ENCODE measurements at places on chromosomes 1 and 21. TPM values are rescaled to one million over a fixed set of nuclear protein-coding genes. Genes with fewer than 3 reads are reported as not detected.

The NTRK1 gene
- total RNA-seq = 0.16 TPM

The PRCC gene
- total RNA-seq = 35.9 TPM

The RGS1 gene
- total RNA-seq = 13.6 TPM

The CHTOP gene
- 71.8 TPM for total RNA-seq

The NUP210L gene
- total RNA-seq = not detected

DNA sequence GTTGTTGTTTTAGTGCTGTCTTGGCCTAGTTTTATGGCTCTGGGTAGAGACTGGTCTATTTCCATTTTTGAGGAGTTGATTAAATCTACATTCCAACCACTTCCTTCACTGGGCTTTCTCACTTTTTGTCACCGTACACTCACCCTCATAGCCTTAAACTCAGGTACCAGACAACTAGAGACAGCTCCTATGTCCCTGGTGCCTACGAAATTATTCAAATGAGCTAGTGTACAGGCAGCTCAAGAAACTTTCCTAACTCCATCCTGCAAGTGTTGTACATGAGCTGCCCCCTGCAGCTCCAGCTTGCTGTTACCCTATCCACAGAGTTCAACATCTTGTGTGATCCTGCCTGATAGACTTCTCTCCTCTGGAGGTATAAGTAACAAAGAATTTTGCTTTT is 704.8 kb upstream of the RGS18 start:
- DNase-seq = no peak

GRCh38 chr1:214493126-214493796 is 58.1 kb downstream of the PTPN14 start:
- no peak for DNase-seq

DNA sequence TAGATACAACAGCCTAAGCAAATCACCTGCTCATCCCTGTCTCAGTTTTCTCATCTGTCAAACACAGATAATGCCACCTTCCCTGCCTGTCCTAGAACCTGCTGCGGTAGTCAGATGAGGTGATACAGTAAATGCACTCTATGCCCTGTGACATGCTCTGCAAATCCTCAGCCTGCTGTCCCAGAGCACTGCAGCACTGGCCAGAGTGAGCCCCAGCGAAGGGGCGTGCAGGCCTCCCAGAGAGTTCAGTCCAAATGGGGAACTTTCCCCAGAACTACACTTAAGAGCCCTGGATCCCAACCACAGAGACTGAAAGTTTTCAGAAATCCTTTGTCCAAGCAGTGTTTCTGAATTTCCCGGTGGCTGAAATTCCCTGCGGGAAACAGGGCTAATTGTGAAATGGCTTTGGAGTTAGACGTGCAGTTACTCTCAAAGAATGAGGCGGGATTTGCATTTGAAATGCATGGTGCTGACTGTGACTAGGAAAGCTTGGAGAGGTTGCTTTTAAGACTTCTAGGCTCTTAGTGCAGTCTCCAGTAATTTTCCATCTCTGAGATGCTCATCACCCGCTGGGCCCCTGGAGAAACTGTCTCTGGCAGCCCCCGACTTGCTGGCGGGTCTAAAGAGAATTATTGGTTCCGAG is 206.5 kb upstream of the AJAP1 start:
- DNase-seq = no peak

GRCh38 chr1:218743861-218744505 is 398.8 kb downstream of the TGFB2 start:
- DNase-seq = no peak

- peak; percentile 76 for DNase-seq
These were observed 517 bp upstream of the H3-3A start for GRCh38 chr1:226061841-226062557.

- DNase-seq = no peak
These were observed 75.3 kb downstream of the SIK1 start for GRCh38 chr21:43351501-43352153.

DNA sequence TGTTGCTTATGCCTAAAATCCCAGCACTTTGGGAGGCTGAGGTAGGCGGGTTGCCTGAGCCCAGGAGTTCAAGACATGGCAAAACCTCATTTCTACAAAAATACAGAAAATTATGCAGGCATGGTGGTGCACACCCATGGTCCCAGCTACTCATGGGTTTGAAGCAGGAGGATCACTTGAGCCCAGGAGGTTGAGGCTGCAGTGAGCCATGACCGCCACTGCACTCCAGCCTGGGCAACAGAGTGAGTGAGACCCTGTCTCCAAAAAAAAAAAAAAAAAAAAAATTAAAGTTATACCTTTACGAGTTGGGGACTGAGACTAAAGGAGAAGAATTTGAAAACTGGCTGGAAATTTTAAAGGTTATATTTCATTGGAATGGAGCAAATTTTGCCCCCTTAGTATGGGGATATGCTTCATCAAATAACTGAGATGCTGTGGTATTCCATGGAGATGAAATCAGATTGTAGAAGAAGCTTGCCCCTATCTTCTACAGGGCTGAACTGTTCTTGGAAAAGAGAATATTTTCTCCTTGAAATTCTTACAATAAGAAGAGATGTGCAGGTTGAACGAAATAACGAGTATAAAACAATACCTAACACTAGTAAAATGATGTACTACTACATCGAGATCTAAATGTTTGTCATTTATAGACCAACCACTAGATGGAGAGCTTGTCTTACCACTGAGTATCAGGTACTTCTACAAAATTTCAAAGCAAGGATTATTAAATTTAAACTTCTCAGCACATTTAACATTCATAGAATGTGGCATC is 34.9 kb upstream of the SCYL3 start:
- DNase-seq = no peak

DNA sequence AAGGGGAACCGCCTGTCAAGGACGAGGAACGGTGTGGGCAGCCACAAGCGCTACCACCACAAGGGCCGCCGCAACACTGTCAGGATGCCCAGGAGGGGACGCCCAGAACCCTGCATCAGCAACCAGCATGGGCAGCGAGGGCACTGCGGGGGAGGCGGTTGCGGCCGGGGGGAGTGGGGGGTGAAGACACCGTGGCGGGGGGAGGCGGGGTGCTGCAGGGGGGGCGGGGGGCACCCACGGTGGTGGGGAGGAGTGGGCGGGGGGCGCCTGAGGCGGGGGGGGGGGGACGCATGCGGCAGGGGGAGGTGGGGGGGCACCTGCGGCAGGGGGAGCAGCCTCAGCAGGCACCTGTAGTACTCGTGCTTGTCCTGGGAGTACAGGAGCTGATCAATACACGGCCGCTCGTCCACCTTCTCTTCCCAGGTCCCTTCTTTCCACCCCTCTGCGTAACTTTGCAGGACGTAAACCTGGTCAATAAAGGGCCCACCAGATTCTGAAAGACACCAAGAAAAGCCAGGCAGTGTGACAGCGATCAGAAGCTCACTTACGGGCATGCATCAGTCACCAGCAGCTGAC is 4.6 kb downstream of the POFUT2 start:
- no peak for DNase-seq

GRCh38 chr1:240619906-240620621 is 8.1 kb upstream of the GREM2 start:
- no peak for DNase-seq

- no peak for DNase-seq
These were observed 45.8 kb downstream of the ARHGEF11 start for GRCh38 chr1:156999596-157000320.

- no peak for DNase-seq
These were observed 80.4 kb upstream of the LPGAT1 start for GRCh38 chr1:211910913-211911485.

- peak; percentile 98 for DNase-seq
These were observed at the start of gene PMF1 for GRCh38 chr1:156212833-156213643. Gene PMF1, plus strand, starts transcription at chr1:156213007. Its CDS starts 9 bp downstream, at chr1:156213016.

GRCh38 chr1:245683676-245684075 is 528.9 kb downstream of the KIF26B start:
- no peak for DNase-seq

- DNase-seq = no peak
These were observed 9.8 kb downstream of the SDHC start for GRCh38 chr1:161324020-161324419.

- peak; percentile 26 for DNase-seq
These were observed 624 bp downstream of the SLC41A1 start for GRCh38 chr1:205812271-205812877.

GRCh38 chr1:225847610-225848009 is 34.6 kb downstream of the TMEM63A start:
- DNase-seq = no peak

DNA sequence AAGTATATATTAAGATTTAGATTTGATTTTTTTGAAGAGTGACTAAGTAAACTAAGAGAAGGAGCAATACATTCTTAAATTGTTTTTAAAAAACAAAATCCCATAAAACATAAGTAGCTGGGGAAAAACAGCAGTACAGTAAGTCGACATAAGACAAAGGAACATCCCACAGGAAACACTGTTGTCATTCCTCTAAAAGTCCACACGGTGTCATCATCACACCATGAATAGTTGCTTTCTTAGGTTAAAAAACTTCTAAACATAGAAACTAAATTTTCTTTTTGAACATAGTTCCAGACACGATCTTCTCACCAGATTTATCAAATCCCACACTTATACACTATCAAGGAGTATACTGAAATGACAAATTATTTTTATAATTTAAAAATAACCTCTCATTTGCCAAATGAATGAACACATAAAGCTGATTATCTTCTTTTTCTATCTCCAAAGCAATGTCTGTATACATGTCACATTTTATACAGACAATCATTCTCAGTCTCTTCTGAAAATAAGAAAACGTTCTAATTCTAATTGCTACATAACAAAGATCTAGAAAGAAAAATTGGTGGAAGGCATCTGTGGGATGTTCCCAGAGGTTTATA is 15.8 kb downstream of the ODF2L start:
- DNase-seq = no peak

- no peak for DNase-seq
These were observed 55.7 kb downstream of the PLEKHA6 start for GRCh38 chr1:204304067-204304466.

DNA sequence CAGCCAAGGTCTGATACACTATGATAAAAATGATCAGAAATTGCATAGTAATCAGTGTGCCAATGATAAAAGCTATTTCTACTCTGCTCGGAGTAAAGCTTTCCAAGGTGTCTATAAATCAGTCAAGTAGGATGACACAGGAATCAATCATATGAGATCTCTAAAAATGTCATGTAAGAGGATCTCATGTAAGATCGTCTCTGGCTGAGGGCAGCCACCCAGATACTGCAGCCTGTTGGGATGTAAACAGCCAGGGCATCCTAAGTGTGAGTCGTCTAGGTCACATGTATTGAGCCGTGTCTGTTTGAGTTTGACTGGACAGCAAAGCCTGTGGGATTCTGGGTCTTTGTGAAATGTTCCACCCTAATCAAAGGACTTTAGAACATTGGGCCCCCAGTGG is 2.8 kb upstream of the TEX35 start:
- no peak for DNase-seq

GRCh38 chr1:53618500-53619366 is 120.2 kb downstream of the GLIS1 start:
- peak; percentile 37 for DNase-seq

DNA sequence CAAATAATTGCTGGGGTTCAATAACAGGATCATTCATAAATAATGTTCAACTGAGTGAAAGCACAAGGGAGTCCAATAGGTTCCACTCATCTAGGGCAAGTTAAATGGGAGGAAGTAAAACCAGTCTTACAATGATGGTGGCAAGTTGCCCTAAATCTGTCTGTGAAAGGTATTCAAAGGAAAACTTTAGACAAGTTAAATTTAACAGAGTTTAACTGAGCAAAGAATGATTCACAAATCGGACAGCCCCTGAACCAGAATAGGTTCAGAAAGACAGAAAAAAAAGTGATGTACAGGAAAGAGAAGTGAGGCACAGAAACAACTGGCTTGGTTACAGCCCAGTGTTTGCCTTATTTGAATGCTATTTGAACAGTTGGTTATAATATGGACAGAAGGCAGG is 183.5 kb upstream of the ADGRL4 start:
- DNase-seq = no peak

GRCh38 chr1:244050014-244050834 is 859 bp upstream of the ZBTB18 start:
- DNase-seq = no peak

GRCh38 chr1:47709019-47709871 is 271.4 kb downstream of the FOXD2 start:
- DNase-seq = no peak

GRCh38 chr1:9842073-9842711 is 18.4 kb upstream of the CLSTN1 start:
- DNase-seq = no peak

DNA sequence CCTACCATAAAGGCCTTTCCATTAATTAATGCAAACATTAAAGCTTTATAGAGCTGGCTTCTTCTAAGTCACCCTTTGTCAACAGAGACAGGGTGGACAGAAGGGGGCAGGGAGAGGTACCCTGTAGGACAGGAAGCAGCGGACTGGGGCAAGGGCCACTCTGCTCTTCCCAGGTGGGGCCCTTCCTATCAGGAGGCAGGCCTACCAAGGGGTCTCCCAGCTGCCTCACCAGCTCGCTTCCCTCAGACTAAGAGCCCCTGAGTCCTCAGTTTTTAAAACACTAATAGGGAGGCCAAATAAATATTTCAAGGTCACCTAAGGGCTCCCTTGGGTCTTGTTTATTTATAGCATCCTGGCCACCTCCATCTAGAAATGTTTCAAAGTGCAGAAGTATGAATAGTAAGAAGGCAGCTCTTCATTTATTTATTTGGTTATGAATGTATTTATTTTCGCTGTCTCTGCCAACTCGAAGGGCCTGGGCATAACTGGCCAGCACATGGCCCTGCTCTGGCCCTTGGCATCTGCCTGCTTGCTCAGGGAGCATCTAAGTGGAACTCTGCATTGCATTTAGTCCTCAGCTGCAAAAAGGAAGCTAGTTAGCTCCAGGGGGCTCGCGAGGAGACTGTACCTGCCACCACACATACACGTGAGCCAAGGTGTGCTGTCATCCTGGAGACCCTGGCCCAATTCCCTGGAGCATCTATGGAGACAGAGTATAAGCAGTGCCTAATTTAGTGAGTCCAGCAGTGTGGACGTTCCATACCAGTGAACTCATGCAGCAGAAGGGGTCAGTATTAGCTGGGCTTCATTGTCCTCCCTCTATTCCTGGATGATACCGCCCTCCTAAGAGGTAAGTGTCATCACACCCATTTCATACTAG is 395.1 kb upstream of the VAMP3 start:
- DNase-seq = peak; percentile 13

- DNase-seq = no peak
These were observed 47.0 kb downstream of the ACTL8 start for GRCh38 chr1:17802164-17802563.

DNA sequence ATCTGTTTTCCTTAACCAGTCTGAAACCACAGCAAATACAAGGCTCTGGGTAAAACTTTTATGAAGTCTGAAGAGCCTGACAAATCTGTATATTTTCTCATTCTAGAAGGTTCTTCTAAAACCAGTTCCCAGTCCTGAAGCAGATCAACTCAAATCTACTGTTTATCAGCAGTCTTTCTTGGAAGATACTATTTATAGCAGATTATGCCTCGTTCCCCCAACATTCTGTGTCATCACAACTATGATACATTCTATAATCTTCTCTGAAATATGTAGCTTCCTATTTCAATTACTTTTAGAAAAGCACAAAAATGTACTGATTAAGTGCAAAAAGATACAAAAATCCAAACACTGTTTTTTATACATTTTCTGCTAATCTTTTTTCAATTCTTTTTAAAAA is 67.5 kb downstream of the NIBAN1 start:
- no peak for DNase-seq

DNA sequence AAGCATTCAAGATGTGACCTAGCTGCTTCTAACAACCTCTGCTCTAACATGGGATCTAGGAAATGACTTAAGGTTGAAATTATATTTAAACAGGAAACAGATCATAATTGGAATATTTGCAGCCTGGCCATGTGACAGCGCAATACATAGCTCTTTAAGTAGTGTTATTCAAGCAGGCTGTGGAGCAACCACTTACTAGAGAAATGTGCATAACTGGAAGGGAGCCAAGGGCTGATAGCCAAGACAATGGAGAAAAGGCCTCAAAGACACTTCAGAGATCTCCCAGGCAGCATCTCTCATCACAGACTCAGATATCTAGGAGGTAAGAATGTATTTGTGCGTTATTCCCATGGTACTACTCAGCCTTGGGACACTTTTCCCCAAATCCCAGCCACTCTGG is 823.0 kb upstream of the PRMT6 start:
- DNase-seq = no peak
